ENCODE measurements at places on chromosomes 1 and 21.

DNA sequence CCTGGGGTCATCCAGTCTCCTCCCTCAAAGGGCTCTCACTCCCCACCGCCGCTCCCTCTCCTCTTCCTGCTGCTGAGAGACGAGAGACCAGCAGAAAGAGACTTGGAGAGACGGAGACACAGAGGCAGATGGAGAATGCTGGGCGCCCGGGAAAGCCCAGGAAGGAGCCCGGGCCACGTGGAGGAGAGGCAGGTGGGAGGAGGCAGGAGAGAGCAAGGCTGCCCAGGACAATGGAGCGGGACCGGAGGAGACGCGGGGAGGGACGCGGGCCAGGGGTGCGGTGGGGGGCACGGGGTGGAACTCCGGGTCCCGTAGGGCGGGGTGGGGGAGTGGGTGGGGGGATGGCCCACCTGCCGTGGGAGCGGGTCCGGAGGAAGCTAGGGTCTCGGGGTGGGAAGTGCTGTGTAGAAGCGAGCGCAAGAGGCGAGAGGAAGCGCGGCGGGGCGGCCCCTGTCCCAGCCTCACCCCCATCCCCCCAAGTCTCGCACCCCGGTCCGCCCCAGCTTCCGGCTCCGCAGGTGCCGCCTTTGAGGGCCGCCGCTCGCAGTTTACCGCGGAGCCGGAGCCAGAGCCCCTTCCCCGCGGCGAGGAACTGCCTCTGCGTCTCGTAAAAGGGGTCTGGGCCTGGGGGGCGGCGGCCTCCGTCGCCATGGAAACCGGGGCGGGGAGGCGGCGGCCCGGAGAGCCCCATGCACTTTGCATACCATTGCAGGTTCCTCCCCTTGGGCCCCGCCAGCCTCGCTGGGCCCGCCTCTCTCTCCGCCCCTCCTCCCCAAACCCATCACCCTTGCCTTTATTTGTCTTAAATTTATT is 11.7 kb upstream of the EPHA2 start:
- DNase-seq, result peak; percentile 57

- peak; percentile 36 for DNase-seq
Measured at GRCh38 chr1:201565024-201565730, 26.2 kb downstream of the NAV1 start.

- DNase-seq, result no peak
Measured at GRCh38 chr1:52751589-52752483, 25.6 kb downstream of the ZYG11B start.

DNA sequence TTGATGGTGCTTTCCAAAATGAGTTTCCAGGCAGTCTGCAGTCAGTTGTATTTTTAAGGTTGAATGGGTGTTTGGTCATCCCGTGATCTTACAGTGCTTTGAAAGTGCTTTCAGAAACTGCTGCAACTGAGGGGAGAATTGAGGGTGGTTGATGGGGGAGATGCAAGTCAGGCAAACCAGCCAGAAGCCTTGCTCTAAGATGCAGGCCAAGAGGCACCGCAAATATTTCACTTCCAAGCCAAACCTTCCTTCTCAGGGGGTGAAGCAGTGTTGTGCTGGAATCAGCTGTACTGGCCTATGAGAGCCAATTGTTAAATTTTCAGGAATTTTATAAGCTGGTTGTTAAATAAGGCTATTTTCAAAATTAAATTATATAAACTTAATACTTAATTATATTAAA is 151.6 kb downstream of the KCNJ6 start:
- DNase-seq, result no peak

GRCh38 chr1:168803806-168804510 is 75.0 kb upstream of the DPT start:
- peak; percentile 3 for DNase-seq

DNA sequence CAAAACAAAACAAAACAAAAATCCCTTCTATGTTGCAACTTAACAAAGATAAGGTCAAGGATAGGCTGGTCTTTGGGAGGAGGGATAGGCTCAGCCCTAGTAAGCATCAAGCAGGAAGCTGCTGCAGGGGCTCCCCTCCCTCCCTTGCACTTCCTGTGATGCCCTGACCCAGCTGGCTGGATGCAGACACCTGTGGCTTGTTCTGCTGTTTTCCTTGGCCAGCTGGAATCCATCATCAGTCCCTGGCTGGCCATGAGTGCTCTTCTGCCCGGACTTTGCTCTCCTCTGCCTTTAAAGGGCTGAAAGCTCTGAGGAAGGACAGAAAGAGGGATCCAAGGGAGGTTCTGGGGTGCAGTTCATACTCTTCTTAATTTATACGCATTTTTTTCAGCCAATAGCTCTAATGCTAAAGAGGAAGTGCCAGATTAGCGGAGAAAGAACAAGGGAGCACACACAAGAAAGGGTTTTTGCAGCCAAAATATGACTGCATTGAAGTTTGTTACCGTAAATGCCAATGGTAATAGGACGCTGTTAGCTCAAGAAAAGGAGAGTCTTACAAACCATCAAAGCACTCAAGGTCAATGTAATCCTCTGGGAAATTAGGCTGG is 19.9 kb upstream of the UBE2U start:
- DNase-seq, result no peak

DNA sequence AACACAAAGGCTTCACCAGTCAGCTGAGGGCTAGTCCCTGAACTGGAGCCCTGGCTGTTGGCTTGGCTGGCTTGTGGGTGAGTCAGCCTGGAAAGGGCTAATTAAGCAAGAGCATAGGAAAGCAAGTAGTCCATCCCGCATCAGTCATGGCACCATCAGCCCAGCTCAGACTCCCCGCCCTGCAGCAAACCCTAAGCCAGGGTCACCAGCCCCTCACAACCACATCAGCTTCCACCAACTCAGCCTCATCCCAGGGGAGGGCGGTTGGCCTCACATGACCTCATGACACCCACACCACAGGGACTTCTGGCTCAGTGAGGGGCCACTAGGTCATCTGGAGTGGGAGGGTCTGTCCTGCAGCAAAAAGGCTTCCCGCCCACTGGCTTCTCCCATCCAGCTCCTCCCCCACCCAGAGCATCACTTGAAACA is 7.0 kb upstream of the SPATC1L start:
- no peak for DNase-seq

DNA sequence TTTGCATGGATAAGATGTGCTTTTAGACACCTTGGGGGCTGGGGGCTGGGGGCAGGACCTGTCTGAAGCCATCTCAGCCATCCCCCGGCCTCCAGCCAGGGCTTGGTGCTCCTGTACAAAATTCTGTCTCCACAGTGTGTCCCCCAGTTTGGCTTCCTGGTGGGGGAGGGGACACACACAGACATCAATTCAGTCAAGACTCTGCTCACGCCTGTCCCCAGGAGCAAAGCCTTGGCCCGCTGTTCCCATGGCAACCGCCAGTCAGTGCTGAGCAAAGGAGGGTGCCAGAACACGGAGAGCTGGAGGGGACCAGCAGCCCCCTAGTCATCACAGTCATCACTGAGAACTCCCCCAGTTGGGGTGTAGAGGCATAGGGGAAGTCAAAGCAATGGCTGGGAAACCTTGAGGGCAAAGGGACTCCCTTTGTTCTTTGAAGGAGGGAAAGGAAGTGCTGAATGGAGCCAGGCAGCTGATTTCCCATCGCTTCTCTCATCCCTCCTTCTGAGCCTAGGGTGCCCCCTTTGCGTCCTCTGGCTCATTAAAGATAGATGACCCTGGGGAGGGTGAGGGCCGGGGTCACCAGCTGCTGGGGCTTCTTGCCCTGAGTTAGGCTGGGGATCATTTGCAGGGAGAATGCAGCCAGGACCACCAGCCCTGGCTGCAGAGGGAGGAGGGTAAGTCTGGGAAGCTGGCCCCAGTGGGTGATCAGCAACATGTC is 134.9 kb upstream of the IPO9 start:
- no peak for DNase-seq

DNA sequence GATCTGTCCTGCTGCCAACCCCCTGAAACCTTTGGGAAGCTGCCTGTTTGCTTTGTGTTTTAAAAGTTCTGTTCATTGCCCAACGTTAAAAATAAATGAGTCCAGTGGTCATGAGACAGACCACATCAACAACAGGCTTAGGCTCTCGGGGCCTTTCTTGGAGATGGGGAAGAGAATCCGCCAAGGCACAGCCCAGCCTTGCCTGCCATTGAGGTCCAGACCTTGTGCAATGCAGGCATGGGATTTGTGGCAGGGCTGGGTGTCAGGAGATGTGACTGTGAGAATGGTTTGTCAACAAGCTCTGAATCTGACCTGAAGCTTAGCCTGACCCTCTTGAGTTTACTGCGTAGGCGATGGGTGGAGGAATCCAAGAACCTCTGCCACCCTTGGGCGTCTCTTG is 4.2 kb downstream of the SPSB1 start:
- DNase-seq, result no peak

GRCh38 chr1:36864823-36865601 is 169.3 kb downstream of the GRIK3 start:
- no peak for DNase-seq

DNA sequence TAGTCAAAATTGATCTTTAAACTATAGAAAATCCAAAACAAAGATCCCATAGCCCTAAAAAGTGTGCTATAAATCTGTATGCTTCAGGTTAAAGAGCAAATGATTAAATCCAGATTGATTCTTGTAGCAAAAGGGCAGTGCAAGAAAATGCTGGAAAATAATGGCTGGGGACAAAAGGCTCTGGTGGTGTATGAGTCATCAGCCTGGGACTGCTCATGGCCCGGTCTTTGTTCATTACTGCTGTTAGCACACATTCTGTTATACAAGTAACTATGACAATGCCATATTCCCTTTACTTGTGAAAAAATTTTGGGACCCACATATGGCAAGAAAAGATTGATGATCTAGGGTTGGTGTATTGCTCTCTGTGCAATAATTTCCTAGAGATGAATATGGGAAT is 89.1 kb downstream of the RWDD3 start:
- DNase-seq, result no peak

- DNase-seq, result no peak
Measured at GRCh38 chr21:18164483-18164882, 80.2 kb upstream of the CHODL start.

- DNase-seq, result peak; percentile 68
Measured at GRCh38 chr1:27979151-27979858, 19.5 kb downstream of the XKR8 start.

- no peak for DNase-seq
Measured at GRCh38 chr1:150765296-150765976, at the start of gene CTSS. CTSS (minus strand) TSS chr1:150765778; CDS start chr1:150764763, 1,015 bp downstream.

- no peak for DNase-seq
Measured at GRCh38 chr1:18602533-18603211, 28.0 kb upstream of the PAX7 start.

- no peak for DNase-seq
Measured at GRCh38 chr1:15758953-15759661, 512 bp downstream of the FBLIM1 start.

GRCh38 chr1:235855811-235856429 is 10.8 kb downstream of the LYST start:
- no peak for DNase-seq

DNA sequence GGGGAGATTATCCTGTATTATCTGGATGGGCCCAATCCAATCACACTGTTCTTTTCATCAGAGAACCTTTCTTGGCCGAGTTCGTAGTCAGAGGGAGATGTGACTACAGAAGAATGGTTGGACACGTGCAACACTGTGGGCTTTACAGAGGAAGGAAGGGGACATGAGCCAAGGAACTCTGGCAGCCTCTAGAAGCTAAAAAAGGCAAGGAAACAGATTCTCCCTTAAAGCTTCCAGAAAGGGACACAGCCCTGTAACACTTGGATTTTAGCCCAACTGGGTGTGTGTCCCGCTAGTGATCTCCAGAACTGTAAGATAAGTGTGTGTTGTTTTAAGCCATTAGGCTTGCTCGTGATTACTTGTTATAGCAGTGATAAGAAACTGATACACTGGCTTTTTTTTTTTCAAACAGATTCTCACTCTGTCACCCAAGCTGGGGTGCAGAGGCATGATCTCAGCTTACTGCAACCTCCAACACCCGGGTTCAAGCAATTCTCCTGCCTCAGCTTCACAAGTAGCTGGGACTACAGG is 53.9 kb upstream of the FBXO28 start:
- no peak for DNase-seq

- no peak for DNase-seq
Measured at GRCh38 chr21:36113647-36114428, 21.0 kb upstream of the CBR3 start.

GRCh38 chr1:216450227-216450626 is 27.0 kb upstream of the USH2A start:
- DNase-seq, result no peak

GRCh38 chr1:153852170-153852569 is 70.6 kb downstream of the GATAD2B start:
- DNase-seq, result peak; percentile 17

DNA sequence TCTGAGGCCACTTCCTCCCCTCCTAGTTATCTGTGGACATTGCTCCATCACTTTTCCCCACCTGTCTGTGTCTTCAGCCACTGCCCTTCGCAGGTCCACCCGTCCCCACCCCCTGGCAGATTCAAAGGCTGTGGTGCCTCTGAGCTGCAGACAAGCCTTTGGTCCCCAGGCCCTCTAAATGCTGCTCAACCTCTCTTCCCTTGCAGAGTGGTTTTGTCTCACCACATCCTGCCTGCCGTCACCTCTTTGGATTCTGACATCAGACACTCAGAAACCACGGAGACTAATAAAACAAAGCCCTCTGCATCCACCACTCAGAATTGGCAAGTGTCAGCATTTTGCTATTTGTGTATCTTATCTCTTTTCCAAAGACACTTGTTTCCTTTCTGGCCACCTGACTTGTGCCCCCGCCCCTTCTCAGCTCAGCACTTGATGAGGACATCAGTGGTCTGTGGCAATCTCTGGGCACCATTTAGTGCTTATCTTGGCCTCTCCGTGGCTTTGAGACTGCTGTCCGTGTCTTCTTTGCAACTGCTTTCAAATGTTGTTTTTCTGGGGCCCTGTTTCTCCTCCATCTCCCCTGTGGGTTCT is 7.7 kb downstream of the CNIH3 start:
- no peak for DNase-seq

DNA sequence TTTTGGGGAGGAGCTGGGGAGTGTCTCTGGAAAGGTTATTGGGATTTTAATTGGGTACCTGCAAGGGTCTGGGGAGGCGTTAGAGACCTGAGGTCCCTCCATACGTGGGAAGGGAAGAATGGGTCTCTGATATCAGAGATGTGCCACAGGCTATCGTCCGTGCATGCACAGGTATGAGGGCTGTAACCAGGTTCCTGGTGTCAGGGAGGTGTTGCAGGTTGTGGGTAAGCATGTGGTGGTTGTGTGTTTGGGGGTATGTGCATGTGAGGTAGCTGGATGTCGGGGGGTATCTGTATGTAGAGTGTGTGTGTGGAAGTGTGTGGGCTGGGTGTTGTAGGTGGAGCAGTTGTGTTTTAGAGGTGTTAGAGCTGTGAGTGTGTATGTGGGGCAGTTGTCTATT is 8.3 kb downstream of the AHDC1 start:
- no peak for DNase-seq

GRCh38 chr1:44590475-44590874 is 83.8 kb downstream of the TMEM53 start:
- no peak for DNase-seq

- no peak for DNase-seq
Measured at GRCh38 chr1:7967651-7968050, 6.1 kb downstream of the PARK7 start.

Data from G401 (cell line).